ENCODE measurements at places on chromosomes 1 and 21.

GRCh38 chr21:35441868-35442582, 392.9 kb upstream of the RUNX1 start:
- DNase-seq = no peak

GRCh38 chr21:36852864-36853263, 113.6 kb downstream of the HLCS start:
- DNase-seq = no peak

GRCh38 chr1:239253032-239253431, 133.3 kb upstream of the CHRM3 start:
- no peak for DNase-seq

DNA sequence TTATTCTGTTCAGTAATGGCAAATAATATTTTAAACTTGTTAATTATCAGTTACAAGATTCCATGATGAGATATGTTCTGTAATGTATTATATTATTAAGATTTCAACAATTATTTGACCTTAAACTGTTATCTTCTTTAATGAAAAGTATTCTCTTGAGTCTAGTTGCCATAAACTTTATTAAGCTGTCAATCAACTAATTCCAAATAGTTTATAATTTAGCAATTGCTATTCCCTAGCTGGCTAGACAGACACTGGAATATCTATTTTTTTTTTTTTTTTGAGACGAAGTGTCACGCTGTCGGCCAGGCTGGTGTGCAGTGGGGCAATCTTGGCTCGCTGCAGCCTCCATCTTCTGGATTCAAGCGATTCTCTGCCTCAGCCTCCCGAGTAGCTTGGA, 3.8 kb downstream of the CMPK1 start:
- no peak for DNase-seq

DNA sequence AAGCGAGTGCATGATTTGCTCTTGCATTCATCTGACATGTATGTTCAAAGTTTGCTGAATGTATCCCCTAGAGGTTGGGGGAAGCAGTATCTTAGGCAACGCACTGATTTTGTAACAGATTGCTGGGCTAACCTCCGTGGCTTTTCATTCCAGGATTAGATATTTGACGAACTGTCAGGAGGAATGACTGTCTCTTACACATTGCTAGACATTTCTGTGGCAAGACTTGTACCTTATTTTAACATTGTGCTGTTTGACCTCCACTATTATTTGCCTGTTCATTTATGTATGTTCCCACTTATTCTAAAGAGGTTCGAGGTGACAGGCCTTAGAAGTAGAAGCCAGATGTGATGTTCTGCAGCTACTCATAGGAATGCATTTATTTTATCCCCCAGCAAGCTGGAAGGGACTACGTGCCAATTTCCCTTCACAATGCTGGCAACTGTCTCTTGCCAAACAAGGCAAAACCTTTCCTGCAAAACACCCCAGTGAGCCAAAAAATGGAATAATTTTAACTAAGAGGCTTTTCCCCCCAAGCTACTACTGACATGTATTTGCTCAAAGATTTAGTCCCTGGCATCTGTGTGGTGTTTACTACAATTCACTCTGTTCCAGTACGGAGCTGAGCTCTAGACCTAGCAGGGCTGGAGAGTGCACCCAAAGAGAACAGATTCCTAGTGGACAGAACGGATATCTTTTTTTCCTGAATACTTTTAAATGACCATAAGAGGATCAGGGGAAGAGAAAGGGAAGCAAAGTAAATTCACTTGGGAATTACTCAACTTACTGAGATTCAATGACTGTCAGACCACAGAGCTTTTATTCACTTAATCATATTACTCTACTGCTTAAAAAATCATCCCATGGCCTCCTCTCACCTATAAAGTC, 646.2 kb downstream of the SMYD3 start:
- DNase-seq = no peak

GRCh38 chr1:26145041-26145959, 13.6 kb upstream of the FAM110D start:
- DNase-seq = peak; percentile 71

DNA sequence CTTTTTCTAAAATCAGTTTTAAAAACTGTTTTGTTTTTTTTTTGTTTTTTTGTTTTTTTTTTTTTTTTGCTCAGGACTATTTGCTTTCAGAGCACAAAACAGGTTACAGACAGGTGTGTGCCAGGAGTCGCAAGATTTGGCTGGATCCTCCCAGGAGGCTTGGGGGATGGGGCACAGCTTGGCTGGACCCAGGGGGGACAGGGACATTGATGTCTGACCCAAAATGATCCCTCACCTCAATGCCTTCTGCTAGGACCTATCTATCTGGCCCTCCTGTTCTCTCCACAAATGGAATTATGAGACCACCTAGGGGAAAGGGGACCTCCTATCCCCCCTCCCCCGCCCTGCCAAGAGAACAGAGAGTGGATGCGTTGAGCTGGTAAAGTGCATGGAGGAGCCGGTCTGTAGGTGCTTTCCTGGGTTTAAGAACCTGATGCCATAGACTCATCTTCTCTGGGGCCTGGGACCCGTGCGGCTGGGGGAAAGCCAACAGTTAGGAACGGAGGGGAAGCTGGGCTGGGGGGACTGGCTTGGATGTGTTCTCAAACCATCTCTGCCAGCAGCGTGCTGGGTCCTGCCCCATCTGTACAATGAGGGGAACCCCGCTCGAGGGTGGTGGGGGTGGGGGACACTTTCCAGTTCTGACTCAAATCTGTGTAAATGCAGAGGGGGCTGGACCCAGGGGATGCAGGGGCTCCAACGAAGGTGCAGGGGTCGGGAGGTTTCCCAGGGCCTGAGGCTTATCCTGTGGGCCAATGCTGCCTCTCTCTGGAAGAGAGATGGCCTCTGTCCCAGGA, 28.9 kb downstream of the RUNX3 start:
- no peak for DNase-seq

GRCh38 chr1:156128654-156129597, 14.4 kb downstream of the LMNA start:
- no peak for DNase-seq

GRCh38 chr1:219289171-219289570, 115.5 kb downstream of the LYPLAL1 start:
- DNase-seq = no peak

All from amygdala (tissue), 56 donors.